ENCODE measurements at places on chromosomes 7 and 10. TPM values are rescaled to one million over a fixed set of nuclear protein-coding genes. Genes with fewer than 3 reads are reported as not detected.
A peak's percentile ranks its signal among the peaks of the same experiment; 100 is the strongest.

Gene CLRN3
- not detected for total RNA-seq

DNA sequence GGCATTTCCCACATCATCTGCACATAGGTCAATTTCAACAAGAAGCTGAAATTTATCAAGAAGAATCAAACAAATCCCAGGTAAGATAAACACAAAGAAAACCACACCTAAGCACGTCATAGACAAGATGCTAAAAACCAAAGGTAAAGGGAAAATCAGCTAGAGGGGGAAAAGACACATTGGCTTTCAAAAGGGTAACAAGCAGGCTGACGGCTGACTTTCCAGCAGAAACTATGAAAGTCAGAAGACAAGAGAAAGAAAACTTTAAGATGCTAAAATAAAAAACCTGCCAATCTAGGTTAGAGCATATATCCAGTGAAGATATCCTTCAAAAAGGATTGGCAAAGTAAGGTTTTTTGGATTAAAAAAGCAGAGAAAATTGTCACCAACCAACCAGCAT lies 59.9 kb upstream of the RHEB start:
- no peak for DNase-seq
- no peak overlapping the region for H3K4me3 ChIP-seq
- no peaks in the 10 kb centered on the region for H3K36me3 ChIP-seq
- H3K27ac ChIP-seq: no peak overlapping the region
- H3K4me1 ChIP-seq: no peaks in the 10 kb centered on the region
- no peaks in the 10 kb centered on the region for H3K27me3 ChIP-seq

Gene SEM1
- 17.2 TPM for total RNA-seq

GRCh38 chr10:117503244-117504205 lies 39.0 kb upstream of the EMX2 start:
- no peak overlapping the region for H3K4me3 ChIP-seq
- DNase-seq: no peak
- peaks cover 4% of the 10 kb centered on the region for H3K4me1 ChIP-seq
- peak overlapping the region; percentile 39 for H3K27ac ChIP-seq
- no peaks in the 10 kb centered on the region for H3K36me3 ChIP-seq

Gene ACTR3C
- total RNA-seq: 24.1 TPM

DNA sequence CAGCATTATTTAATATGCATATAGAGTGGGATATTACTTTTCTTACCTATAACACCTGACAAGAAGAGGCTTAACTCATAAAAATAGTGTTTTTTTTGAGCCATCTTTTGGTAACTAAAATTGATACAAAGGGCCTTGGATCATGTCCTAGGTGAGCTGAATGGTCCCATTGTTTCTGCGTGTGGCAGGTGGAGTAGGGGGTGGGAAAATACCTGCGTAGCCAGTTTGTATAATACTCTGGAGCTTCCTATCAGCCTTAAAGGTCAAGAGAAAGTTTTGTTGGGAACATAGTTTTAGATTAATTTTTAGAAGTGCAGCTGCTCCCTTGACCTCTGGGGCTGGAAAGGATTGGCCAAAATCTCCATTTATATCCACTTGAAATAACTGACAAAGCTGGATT lies 244.6 kb downstream of the PHTF2 start:
- H3K27me3 ChIP-seq: no peaks in the 10 kb centered on the region
- H3K27ac ChIP-seq: no peak overlapping the region
- no peaks in the 10 kb centered on the region for H3K36me3 ChIP-seq
- no peak for DNase-seq
- no peaks in the 10 kb centered on the region for H3K4me1 ChIP-seq

DNA sequence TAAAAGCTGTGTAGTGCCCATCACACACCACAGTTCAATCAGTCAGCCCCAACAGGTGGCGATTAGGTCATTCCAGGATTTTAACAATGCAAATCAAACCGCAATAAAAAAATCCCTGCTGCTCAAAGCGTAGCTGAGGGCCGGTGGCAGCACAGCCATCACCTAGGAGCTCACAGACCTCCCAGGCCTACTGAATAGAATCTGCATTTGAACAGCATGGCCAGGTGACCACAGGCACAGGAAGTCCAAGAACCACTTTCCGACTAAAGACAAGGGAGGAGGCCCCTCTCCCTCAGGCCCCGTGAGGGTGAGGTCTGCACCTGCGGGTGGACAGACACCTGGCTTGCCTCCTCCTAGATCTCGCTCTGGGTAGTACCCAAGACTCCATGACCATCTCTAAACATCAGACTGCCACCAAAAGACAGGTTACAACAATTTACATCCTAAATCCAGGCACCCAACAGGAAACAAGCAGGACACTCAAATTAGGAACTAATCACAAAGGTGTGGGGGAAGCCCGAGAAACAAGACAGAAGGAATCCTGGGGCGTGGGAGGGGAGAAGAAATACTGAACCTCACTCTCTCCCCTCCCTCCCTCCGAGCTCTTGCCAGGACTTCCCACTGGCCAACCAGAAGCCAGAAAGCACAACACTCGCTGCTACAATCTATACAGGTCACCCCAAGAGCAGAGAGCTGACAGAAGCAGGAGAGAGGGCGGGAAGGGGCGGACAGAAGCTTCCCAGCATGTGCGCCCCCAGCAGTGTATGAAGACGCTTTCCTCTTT lies 19.2 kb downstream of the GNA12 start:
- no peaks in the 10 kb centered on the region for H3K27me3 ChIP-seq
- no peak overlapping the region for H3K27ac ChIP-seq
- DNase-seq: no peak

DNA sequence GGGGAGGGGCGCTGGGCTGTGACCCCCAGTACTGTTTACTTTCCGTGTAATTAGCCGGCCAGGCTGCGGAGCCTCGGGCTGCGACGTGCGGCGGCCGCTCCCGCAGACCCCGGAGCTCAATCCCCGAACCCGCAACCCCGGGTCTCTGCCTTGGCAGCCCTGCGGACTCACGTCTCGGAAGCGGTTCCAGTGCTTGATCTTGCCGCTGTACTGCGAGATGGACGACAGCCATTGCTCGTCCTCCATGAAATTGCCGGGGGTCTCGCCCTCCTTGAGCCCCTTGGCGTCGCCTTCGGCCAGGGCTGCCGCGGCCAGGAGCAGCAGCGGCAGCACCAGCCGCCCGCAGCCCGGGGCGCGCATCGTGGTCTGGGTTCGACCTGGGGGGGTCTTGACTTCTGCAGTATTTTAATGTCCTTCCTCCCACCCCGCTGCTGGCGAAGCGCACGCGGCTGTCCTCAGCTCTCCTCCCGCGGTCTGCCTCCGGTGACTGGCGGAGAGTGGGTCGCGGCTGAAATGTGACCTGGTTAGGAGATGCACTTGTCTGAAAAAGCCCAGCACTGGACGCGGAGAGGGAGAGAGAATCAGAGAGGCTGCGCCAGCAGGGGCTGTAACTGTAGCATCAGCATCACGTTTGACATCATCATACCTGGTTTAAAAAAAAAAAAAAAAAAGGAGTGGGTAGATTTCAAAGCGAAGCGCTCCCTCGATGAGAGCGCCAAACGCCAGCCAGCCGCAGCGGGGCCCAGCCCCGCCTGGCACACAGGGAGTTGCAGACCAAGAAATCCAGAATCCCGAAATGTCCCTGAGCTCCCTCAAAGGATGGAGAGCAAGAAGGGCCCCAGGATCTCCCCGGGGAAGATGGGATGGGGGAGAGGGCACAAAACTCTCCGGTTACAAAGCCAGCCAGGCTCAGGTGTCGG lies at the start of gene SPOCK2:
TSS of gene SPOCK2 (minus strand) at position 583 of the 920 bp plus-strand sequence. CDS start at position 360, 223 bp downstream.
- H3K4me1 ChIP-seq: peaks cover 20% of the 10 kb centered on the region
- peak within 1 kb of the TSS; percentile 63 for H3K27ac ChIP-seq
- H3K27me3 ChIP-seq: peaks cover 13% of the 10 kb centered on the region
- no peaks in the 10 kb centered on the region for H3K36me3 ChIP-seq
